ENCODE measurements at places on chromosomes 3 and 15.
A peak's percentile ranks its signal among the peaks of the same experiment; 100 is the strongest.

DNA sequence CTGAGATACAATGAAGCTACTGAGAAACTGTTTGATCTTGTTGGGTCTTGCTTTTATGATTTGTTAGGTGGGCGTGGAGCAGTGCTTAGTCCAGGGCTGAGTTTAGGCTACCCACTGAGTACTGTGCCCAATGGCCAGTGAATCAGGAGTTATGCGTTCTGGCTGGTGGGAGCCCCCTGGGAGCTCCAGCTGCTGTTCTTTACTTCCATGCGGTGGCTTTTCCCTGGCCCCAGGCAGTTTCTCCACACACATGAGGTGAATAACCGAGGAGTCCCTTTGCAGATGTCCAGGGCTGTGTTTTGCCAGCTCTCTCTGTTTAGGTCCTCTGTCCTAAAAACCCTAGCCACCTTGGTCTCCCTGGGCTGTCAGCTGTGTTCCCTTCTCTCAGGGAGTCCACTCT lies 106.5 kb downstream of the KLF13 start:
- no peak for DNase-seq

DNA sequence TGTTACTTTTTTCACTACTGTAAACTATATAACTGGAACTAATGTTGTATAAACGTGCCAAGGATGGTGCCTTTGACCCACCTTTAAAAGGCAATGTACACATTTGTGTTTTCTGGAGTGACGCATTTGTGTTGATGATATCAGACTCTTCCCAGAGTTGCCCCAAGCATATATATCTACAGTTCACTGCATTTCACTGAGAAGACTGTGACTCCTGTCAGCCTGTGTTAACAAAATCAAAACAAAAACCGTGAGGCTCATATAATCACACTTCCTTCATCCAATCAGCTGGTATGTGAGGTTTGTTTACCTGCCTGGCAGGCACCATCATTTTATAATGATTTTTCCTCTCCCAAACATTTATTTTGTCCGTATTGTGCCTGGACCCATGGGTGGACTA lies 117.6 kb upstream of the ROBO1 start:
- DNase-seq: no peak

DNA sequence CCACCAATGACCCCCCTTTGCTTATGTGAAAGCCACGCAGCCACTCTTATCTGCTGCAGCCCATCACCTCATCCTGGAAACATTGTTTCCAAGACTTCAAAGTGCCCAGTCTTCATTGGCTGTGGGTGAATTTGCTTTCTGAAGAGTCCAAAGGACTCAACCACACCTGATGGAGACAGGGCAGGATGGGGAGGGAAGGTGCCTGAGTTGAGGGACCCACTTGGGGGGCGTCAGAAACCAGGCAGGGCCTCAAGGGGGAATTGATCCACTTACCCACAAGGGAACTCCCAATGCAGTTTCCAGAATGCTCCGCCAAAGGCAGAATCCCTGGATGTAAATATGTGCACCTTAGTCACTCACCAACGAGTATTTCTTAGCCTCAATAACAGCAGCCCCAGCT lies 147.9 kb upstream of the ATP2B2 start:
- DNase-seq: no peak

GRCh38 chr3:50491023-50491422 lies 12.4 kb downstream of the CACNA2D2 start:
- no peak for DNase-seq

GRCh38 chr3:142863010-142863817 lies 25.7 kb downstream of the PCOLCE2 start:
- DNase-seq: no peak

GRCh38 chr3:13866041-13866965 lies 13.6 kb downstream of the WNT7A start:
- DNase-seq: no peak

DNA sequence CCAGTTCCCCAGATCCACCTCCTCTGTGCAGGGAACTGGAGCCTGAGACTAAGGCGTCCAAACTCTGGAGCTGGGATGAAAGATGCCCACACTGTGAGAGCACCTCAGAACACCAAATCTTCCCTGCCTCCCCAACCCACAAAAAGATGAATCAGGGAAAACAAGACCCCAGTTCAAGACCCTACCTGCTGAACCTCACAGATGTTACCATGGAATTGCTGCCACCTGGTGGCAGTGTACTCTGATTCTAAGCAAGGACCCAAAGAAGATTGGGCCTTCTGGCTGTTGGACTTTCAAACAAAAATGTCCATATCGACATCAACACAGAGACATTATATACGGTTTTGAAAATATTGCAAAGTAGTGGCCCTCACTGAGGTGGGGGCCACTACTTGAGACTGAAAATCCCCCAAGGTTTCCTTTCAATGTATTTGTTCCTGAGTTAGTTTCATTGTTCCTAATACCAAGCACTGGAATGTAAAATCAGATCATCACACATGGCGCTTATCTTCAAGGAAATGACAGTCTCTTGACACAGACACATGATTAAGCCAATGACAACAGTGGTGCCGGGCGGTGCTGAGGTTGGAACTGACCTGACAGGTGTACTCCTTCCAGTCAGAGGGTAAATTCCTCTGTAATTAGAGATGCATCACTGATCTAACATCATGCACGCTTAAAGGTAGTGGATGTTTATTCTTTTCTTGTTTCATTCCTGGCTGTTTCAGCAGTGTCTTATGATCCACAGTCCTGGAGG lies 67.6 kb downstream of the SLC6A11 start:
- DNase-seq: peak; percentile 8

DNA sequence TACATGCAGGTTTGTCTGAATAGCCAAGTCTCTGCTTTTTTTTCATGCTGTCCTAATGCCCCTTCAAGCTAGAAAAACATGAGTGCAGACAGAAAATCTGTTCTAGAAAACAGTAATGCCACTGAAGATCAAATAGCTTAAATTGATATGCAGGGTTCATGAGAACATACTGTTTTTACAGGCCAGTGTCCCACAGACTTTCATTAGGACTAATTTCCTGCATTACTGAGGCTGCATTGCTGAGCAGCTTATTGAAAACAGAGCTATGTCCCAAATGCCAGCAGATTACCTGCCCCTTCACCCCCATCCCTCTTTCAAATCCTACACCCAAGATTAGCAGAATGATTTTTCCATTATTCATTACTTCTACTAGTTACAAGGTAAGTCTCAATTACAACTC lies 665 bp downstream of the TM4SF18 start:
- DNase-seq: no peak

GRCh38 chr3:13517253-13517977 lies 31.5 kb upstream of the FBLN2 start:
- DNase-seq: no peak

DNA sequence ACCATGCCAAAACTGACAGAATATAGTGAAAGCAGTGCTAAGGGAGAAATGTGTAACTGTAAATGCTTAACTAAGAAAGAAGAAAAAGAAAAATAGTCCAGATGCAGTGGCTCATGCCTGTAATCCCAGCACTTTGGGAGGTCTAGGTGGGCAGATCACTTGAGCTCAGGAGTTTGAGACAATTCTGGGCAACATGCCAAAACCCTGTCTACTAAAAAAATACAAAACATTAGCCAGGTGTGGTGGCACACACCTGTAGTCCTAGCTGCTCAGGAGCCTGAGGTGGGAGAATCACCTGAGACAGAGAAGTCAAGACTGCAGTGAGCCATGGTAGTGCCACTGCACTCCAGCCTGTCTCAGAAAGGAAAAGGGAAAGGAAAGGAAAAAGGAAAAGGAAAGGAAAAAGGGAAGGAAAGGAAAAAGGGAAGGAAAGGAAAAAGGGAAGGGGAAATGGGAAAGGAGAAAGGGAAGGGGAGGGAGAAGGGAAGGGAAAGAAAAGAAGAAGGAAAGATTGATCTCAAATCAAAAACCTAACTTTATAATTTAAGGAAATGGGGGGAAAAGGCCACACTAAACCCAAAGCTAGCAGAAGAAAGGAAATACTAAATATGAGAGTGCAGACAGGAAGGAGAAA lies 20.3 kb downstream of the C3orf33 start:
- DNase-seq: no peak

- DNase-seq: no peak
These were observed 41.3 kb downstream of the CMTM7 start for GRCh38 chr3:32432711-32433530.

- DNase-seq: no peak
These were observed 165.0 kb upstream of the SUCLG2 start for GRCh38 chr3:67819447-67819846.

GRCh38 chr3:185270262-185270955 lies 16.6 kb upstream of the EHHADH start:
- DNase-seq: no peak

DNA sequence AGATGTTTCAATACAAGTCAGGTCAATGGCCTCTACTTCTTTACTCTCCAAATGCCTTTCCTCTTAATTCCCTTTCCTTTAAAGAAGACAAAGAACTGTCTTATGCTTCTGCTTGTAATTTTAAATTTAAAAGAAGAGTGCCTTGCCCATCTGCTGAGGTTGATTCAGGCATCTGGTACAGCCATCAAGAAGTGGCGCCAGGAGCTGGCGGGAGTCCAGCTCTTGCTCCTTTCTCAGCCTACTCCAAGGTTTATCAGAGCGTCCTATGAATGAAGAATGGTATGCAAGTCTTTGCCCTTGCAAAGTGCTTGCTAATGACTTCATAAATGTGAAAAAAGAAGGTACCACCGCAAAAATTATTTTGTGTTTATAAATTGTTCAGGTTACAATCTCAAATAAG lies 294.6 kb upstream of the TGFBR2 start:
- DNase-seq: no peak

DNA sequence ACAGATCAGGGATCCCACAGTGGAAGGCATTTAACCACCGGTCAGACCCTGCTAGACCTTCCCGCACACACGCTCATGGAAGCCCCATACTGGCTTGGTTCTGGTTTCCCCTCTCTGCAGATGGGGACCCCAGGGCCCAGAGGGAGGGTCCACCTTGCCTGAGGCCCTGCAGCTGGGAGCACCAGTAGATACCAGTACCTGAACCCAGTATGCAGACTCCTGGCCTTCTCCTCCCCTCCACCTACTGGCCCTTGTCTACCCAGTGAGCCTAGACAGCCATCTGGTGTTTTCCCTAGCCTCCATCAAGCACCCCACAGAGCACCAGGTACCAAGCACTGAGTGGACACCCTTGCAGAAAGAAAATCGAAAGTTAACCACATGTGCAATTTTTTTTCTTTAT lies 65.1 kb downstream of the MEGF11 start:
- no peak for DNase-seq

DNA sequence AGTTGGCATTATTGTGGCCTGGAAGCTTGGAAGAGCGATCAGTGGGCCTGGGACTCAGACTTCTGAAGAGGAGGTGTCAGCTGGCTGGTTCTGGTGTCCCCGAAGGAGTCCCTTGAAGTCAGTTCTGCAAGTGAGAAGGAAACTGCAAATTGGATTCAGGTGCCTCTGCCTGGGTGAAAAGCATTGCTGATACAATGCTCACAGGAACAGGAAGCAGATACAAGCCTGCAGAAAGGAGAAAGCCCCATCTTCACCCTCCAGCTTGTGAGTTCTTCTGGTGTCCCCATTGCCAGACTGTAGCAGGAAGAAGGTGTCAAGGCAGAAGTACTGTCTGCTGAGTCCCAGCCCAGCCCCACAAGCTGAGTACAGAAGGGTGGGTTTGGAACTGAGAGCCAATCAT lies 271.3 kb downstream of the PLOD2 start:
- no peak for DNase-seq

- no peak for DNase-seq
These were observed 176.3 kb upstream of the LPP start for GRCh38 chr3:187977659-187978058.

- DNase-seq: no peak
These were observed 404.6 kb downstream of the TIGIT start for GRCh38 chr3:114698146-114699105.

GRCh38 chr3:98855806-98856400 lies 45.6 kb downstream of the DCBLD2 start:
- DNase-seq: no peak

DNA sequence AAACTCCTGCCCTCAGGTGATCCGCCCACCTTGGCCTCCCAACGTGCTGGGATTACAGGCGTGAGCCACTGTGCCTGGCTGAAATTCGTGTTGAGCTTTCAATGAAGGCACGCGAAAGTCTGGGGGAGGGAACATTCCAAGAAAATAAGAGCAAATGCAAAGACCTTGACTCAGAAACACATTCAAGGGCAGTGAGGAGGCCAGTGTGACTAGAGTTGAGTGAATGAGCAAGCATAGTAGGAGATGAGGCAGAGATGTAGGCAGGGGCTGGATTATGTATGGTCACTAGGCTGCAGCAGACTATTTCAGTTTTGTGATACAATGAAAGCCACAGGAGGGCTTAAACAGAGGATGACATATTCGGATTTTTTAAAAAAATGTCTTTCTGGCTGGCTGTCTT lies 67.0 kb downstream of the SCN11A start:
- no peak for DNase-seq

DNA sequence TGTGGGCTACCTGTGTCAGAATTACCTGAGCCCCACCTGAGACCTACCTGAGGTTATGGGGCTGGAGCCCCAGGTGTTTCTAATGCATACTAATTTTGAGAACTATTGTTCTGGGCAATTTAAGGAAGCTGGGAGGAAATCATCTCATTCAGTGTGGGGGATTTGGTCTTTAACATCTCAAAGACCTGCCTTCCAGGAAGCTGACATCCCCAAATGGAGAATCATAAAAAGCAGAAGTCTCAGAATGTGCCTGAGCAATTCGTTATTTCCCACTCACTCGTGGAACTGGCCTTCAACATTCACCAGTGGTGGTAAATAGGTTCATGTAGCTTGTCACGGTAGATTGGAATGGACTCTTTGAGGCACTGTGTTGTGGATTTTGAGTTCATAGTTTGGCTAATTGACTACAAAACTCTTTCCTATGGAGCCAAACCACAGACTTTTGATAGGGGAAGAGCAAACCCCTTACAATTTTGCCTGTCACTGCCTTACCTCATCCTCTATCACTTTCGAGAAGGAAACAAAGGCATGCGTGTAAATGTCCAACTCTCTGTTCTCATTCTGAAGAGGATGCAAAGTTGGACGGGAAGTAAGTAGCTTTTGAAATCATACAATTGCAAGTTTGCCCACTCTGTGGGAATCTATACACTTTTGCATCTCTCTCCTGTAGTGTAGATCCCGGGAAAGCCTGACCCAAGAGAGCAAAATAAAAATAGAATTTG lies 521.0 kb upstream of the MDFIC2 start:
- no peak for DNase-seq

DNA sequence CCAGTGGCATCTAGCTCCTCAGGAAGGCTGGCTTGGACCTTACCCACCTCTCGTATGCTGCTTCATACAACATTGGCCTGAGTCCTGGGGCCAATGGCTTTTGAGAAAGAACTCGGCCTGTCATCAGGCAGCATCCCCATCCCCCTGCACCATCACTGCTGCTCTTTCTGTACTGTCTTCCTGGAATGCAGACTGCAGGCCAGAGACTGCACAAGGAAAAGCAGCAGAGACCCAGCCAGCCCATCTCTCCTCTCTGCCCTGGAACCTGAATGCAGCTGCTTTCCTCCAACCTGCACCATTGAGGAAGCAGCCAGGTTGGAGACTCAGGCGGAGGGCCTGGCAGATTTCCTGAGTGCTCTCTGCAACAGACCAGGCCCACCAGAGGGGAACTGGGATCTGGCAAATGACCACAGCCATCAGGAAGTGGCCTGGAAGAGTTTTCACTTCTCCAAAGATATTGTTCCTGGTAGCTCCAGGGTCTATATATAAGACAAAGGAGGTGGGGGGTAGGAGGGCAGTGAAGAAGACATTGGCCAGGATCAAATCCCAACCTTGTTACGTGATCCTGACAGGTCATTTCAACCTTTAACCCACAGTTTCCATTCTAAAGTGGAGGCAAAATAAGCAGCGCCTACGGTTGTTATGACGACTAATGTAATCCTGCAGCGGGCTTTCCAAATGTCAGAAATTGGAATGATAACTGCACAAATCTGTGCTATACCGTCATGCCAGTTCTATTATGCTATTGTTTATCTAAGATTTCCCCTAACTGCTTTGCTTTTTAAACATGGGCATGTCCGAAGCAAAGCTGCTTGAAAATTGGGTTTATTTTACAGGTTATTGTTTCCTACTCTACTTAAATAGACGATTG lies 24.4 kb upstream of the RAB7A start:
- DNase-seq: no peak
